ENCODE measurements at places on chromosomes 4 and X. TPM values are rescaled to one million over a fixed set of nuclear protein-coding genes. Genes with fewer than 3 reads are reported as not detected.

DNA sequence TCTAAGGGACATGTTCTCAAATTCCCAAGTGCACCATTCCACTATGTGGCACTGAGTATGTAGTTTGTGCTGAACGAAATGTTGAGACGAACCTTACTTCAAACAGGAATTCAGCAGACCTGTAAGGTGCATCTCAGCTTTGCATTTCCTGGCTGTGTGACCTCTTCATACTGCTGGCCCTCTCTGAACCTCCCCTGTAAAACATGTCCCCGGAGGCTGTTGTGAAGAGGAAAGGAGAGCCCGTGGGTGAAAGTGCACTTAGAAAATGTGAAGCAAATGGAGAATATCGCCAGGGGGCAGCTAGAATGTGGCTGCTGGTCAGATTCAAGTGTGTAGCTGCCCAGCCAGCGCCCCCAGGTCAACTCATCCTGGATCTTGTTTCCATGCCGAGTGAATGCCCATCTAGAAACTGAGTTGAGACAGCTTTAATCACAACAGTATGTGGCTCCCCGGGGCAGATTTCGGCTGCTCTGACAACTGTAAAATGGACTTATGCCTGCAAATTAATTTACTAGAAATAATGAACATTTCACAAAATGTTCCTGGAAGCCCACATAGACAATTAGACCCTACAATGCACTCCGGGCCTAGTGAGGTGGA, 263.3 kb downstream of the EVC2 start:
- H3K36me3 ChIP-seq = no peaks in the 10 kb centered on the region
- no peaks in the 10 kb centered on the region for H3K27me3 ChIP-seq
- no peaks in the 10 kb centered on the region for H3K4me1 ChIP-seq
- no peak overlapping the region for H3K4me3 ChIP-seq
- H3K27ac ChIP-seq = no peak overlapping the region
- no peak for DNase-seq

DNA sequence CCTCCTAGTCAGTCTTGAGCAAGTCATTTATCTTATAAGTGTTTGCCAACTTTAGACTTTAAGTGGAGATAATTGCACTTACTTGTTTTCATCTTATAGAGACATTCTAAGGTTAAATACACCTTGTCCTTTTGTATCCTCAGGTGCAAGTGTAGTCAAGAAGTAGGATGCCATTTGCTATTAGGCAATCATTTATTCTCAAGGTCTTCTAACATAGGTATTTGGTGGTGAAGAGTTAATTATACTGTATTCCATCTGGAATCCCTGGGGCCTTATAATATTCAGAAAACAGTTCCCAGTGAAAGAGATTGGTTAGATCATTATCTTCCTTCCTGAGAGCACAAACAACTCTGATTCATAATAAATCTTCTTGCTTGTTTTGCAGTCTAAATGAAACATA, 23.7 kb downstream of the SULT1E1 start:
- no peak overlapping the region for H3K27ac ChIP-seq
- peaks cover 5% of the 10 kb centered on the region for H3K4me1 ChIP-seq
- H3K27me3 ChIP-seq = no peaks in the 10 kb centered on the region

DNA sequence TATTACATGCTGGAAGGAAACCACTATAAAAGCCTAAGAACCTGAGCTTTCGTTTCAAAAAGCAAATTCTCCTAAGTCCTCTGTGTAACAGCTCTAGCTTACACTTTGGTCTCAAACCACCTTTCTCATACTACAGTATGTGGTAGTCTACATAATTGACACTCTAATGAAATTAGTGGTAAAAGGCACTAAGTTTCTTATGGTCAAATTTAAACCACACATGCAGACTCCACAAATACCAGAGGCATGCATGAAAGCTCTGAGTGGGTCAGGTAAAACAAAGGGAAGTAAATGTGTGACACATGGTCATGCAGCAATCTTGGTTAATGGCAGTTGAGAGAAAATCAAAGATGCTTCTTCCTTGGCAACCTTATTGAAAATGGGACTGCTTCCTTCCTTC, 187.8 kb downstream of the CCNG2 start:
- H3K36me3 ChIP-seq = no peaks in the 10 kb centered on the region
- DNase-seq = no peak
- H3K27ac ChIP-seq = no peak overlapping the region
- H3K4me3 ChIP-seq = no peak overlapping the region
- no peaks in the 10 kb centered on the region for H3K27me3 ChIP-seq

CXCL13 gene
- 0.18 TPM for total RNA-seq

DNA sequence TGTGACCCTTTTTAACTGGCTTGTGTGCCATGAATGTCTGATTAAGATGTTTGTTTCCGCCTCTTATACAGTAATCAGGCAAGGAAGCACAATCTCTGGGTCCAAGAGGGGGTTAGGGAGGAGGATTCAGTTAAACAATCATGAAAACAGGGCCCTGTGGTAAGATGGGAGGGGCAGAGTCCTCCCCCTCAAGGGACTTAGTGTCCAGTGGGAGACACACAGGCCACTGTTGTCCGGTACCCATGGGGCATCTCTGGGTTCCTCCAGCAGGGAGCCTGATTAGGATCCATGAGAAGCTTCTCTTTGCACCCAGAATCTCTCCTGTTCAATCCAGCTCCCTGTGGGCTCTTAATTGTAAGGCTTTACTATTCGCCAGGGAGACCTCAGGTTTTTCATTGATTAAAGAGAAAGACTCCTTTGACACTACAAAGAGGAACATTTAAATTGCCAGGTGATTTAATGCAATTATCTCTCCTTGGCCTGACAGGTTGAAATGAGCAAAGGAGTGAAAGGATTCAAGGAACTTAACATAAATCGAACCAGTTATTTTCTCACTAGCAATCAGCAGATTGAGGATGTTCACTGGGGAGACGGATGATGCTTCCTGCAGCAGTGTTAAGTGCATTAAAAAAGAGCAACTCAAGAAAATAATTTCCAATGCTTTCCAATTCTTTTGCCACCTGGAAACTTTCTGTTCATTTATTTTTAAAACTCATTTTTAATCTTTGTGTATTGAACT, 225.4 kb downstream of the PTTG2 start:
- no peaks in the 10 kb centered on the region for H3K4me1 ChIP-seq
- H3K27ac ChIP-seq = no peak overlapping the region
- H3K4me3 ChIP-seq = no peak overlapping the region
- H3K36me3 ChIP-seq = no peaks in the 10 kb centered on the region

DNA sequence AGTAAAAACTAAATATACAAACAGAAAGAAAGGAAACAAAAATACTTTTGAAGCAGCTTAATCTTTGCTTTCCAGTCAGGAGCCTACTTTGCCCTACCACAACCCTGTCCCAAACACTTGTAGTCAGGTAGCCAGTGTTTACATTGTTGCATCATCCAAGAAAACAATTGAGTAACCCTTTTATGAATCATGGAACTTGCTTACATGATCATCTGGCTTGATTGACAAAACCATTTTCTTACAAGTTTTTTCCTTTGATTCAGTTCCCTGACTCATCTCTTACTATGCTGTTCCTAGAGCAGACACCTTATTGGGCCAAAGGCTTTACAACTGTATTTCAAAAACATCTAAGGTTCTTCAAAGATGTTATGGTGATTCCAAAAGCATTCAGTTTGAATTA, 740.1 kb downstream of the KLHL13 start:
- H3K4me3 ChIP-seq = no peak overlapping the region
- H3K27me3 ChIP-seq = no peaks in the 10 kb centered on the region
- H3K4me1 ChIP-seq = no peaks in the 10 kb centered on the region

SHISA3 gene
- 0.17 TPM for total RNA-seq

All from right lobe of liver (tissue), 6 donors.